NT2/D1 (cell line): ENCODE measurements at places on chromosomes 1 and 21.

- no peak for DNase-seq
Measured at GRCh38 chr1:178739285-178740045, 14.4 kb downstream of the RALGPS2 start.

- DNase-seq: no peak
Measured at GRCh38 chr1:53981220-53981619, 35.1 kb downstream of the LRRC42 start.

- DNase-seq: no peak
Measured at GRCh38 chr21:45417951-45418300, 13.0 kb downstream of the COL18A1 start.

- DNase-seq: no peak
Measured at GRCh38 chr1:44508397-44508745, 103.3 kb downstream of the RNF220 start.

- peak; percentile 43 for DNase-seq
Measured at GRCh38 chr1:70727886-70728489, 316.9 kb downstream of the CTH start.

- no peak for DNase-seq
Measured at GRCh38 chr21:42032968-42033367, 22.8 kb upstream of the ZBTB21 start.

GRCh38 chr1:116375148-116375886 is 2.3 kb downstream of the ATP1A1 start:
- DNase-seq: no peak

DNA sequence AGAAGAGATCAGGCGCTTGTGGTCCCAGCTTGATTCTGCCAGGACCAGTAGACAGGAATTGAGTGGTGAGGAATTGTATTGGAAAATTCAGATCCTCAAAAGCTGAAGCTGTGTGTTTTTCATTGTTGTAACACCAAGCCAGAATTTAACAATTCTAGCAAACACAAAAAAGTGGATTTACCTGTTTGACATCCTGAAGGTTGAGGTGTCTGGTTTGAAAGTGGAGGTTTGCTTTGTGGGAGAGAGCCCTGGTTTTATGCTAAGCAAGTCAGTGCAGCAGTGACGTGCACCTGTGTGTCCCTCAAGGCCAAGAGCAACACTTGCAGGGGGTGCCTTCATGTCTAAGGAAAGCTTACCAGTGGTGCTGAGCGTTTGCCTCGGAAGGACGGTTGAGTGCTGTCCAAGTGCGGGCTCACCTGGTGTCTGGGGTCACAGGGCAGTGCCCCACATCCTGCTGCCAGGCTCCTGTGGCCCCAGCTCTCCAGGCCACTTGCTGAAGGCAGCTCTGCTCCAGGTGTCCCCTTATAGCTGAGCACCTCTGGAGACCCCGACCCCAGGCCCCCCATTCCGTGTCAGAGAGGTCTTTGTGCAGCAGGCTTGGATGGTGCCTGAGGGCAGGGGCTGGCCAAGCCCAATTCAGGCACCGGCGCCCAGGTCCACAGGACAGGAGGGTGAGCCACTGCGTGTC is 27.7 kb downstream of the PCNT start:
- DNase-seq: no peak

DNA sequence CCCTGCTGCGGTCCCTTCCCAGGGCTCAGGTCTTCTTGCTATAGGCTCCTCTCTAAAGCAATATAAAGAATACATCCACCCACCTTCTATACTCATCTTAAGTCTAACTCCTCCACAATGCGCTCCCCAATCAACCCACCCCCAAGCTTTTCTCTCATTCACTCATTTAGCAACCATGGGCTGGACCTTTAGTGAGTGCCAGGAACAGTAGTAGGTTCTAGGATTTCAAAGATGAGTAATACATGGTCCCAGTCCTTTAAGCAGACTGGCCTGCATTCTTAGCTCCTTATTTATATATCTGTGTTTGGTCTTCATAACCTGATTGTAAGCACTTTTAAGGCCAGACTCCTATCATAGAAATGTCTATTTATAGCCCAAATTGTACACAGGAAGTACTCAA is 5.9 kb downstream of the CAMK1G start:
- no peak for DNase-seq

DNA sequence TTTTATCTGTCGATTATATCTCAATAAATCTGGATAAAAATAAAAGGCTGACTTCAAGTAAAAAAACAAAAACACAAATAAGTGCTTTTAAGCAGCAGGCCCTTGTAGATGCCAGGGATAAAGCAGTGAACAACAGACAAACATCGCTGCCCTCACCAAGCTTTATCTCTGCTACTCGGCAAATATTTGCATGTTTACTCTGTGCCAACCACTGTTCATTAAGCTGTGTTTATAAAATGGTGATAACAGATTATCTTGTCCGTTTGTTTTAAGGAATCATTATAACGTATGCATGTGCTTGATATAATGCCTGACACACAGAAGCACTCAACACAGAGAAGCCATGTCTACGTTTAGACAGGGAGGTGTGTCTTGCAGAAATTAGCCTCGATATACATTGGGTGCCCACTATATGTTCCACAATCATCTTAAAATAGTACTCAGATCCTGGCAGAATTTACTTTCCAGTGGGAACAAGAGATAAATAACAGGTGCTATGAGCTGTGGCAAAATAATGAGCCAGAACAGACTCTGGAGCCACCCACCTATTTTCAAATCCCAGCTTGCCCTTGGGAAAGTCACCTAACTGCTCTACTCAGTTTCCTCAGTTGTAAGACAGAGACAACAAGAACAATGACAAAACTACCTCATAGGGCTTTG is 47.2 kb downstream of the TRIT1 start:
- DNase-seq: no peak

DNA sequence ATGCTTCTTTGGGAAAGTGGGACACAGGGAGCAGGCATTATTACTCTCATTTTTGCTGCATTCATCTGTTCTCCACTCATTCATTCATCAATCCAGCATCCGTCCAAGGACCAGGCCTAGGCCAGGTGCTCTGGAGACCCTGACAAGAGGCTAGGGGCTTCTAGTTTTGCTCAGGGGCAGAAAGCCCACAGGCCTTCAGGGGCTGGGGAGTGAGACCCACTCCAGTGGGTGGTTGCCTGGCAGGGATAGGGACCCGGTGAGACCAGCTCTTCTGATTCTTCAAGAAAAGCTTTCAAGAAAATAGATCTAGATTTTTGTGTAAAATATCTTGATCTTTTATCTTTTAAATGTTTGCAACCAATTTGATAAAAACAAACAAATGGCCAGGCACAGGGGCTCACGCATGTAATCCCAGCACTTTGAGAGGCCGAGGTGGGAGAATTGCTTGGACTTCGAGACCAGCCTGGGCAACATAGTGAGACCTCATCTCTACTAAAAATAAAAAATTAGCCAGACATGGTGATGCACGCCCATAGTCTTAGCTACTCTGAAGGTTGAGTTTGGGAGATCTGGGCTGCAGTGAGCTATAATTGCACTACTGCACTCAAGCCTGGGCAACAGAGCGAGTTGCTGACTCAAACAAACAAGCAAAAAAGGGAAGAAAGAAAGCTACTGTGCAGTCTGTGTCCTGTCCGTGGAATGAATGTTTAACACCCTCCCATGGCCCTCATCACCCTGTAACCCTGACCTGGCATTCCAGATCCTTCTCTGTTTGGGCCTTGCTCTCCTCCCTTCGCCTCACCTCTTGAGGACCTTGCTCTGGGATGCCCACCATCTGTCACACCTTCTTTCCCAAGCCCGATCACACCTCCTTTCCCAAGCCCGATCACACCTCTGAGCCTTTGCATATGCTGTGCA is 17.3 kb upstream of the LRP8 start:
- no peak for DNase-seq

DNA sequence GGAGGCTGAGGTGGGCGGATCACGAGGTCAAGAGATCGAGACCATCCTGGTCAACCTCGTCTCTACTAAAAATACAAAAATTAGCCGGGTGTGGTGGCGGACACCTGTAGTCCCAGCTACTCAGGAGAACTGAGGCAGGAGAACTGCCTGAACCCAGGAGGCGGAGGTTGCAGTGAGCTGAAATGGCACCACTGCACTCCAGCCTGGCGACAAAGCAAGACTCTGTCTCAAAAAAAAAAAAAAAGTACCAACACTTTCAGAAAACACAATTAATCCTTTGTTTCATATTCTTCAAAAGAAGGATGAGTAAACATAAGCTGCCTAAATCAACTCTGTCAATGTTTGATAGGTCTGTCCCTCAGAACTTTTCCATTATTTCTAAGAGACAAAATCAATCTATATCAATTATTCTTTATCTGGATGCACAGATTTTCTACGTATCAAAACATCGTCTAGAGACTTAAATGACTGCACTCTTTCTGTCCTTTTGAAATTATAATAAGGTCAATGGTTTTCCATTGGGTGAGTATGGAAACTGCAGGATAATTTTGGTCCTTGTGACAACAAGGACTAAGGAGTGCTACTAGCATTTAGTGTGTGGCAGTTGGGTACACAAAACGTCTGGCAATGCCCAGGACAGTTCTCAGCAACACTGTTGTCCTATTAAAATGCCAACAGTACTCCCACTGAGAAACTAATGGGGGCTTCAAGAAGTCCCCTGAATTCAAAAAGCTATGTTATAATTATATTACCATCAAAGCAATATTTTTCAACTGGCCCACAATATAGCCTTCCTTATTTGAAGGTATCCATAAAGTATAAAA is 40.7 kb downstream of the LPGAT1 start:
- no peak for DNase-seq

DNA sequence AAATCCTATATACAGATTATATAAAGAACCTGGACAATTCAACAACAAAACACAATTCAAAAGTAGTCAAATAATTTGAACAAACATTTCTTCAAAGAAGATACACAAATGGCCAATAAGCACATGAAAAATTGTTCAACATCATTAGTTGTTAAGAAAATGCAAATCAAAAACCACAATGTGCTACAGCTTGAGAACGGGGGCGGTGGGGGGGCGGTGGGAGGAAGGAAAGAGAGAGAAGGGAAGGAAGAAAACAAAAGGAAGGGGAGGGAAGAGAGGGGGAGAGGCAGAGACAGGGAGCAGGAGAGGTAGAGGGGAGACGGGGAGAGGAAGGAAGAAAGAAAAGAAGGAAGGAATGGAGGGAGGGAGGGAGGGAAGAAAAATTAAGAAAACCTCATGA is 44.1 kb downstream of the ASH1L start:
- no peak for DNase-seq

GRCh38 chr1:14826172-14826636 is 227.7 kb downstream of the KAZN start:
- DNase-seq: no peak
